Stimulated activated CD4-positive, alpha-beta T cell treated with anti-CD3 and anti-CD28 coated beads, Interleukin-1b, Interleukin-23, amount 100 ng/mL, for 24 hours (primary cell): ENCODE measurements at places on chromosomes 5 and 9.

GRCh38 chr9:111020594-111020993 lies 17.7 kb downstream of the LPAR1 start:
- DNase-seq: no peak

DNA sequence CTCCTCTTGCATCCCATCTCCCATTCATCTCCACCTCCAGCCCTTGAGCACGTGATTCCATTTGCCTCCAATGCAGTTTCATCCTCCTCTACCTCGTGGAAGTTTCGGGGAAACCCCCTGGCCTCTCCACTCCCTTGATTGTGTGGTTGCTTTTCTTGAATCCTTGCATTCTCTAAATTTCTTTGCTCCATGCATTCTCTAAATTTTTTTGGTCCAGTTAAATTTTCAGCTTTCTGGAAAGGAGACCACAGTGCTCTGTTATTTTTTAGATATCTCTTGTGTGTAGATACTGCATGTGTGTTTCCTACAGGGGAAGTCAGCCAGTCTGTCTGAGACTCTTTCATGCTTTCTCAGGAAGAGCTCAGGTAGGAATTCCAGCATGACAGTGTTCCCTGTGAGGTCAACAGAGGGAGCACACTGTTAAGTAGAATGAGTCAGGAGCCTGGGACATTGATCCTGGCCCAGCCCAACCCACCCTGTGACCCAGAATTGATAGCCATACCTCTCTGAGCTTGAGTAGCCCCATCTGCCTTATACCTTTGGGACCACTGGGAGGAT lies 52.8 kb downstream of the AMBP start:
- DNase-seq: no peak

- DNase-seq: no peak
Observed at GRCh38 chr5:139277171-139277570, 16.4 kb upstream of the MATR3 start.

DNA sequence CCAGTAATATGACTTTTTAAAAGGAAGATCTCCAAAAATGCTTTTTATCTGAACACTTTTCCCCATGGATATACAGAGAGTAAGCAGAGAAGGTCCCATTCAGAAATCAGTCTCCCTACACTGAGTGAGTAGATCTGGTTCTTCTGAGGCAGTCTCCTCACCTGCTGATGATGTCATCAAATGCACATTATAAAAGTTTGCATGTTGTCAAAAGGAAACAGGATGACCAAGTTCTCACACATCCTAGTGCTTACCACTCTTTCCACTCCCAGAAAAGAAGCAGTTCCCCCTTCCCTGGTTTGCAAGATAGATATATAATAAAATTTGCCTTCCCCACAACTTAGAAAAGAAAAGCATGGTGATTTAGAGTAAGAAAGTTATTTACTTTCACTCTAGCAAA lies 180.5 kb downstream of the RAB3C start:
- no peak for DNase-seq

- DNase-seq: no peak
Observed at GRCh38 chr5:136014049-136015002, 14.5 kb upstream of the TGFBI start.

- DNase-seq: no peak
Observed at GRCh38 chr5:96026406-96027041, 64.9 kb upstream of the ELL2 start.

GRCh38 chr9:98083566-98084183 lies 27.1 kb downstream of the NANS start:
- no peak for DNase-seq

DNA sequence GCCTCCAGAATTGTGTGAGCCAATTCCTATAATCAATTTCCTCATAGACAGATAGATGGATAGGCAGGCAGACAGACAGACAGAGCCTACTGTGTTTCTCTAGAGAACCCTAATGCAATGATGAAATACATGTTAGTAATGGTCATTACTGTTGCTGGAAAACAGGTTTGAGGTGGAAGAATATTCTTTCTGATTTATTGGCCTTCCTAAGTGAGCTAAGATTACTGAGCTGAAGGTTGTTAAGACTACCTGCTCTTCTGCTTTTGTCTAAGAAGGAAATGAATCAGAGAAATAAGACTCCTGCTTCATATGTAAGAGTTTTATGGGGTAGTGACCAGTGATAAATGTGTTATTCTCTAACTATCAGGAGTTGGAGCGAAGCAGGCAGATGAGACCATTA lies 219.9 kb downstream of the ELAVL2 start:
- no peak for DNase-seq

DNA sequence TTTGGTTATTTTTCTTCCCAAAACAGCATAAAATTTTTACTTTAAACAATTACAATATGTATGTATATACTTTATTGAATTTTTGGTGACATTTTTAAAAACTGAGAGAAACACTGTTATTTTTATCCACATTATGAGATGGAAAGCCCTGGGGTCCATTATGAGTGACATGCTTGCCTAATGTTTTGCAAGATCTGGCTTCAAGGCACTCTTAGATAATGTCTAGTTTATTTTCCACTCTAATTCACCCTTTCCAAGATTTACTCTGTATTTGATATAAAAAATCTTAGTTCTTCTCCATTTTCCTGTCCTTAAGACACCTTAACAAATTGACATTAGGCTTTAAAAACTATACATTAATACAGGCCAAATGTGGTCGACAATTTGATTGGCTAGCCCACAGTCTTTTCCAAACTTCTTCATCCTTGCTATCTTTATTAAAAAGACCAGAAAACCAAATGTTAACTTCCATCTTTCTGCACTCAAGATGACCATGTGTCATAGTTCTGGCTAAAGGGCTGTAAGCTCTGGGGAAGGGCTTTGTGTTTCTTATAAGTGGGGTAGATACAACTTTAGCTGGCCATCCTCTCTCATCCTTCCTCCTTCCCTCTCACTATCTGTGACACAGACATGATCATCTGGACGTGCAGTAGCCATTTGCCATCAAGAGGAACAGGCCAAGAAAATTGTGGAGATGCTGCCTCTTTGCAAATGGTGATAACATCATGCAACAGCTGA lies 561.1 kb downstream of the PDE4D start:
- no peak for DNase-seq

GRCh38 chr5:84197538-84197937 lies 187.1 kb downstream of the EDIL3 start:
- DNase-seq: no peak

DNA sequence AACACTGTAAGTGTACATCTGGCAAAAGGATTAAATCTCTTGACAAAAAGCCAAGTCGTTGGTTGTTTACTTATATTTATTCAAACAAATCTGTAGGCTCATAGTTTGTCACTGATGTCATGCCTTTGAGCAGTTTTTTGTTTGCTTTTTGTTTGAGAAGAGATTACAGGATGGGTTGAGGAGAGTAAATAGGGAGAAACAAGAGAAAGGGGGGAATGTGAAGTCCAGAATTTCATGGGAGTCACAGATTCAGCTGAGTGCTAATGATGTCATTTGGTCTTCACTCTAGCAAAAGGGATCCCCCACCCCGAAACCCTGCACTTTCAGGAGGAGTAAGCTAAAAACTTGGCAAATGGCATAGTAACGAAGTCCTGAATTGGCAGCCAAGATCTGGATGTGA lies 337.4 kb downstream of the GLIS3 start:
- no peak for DNase-seq

DNA sequence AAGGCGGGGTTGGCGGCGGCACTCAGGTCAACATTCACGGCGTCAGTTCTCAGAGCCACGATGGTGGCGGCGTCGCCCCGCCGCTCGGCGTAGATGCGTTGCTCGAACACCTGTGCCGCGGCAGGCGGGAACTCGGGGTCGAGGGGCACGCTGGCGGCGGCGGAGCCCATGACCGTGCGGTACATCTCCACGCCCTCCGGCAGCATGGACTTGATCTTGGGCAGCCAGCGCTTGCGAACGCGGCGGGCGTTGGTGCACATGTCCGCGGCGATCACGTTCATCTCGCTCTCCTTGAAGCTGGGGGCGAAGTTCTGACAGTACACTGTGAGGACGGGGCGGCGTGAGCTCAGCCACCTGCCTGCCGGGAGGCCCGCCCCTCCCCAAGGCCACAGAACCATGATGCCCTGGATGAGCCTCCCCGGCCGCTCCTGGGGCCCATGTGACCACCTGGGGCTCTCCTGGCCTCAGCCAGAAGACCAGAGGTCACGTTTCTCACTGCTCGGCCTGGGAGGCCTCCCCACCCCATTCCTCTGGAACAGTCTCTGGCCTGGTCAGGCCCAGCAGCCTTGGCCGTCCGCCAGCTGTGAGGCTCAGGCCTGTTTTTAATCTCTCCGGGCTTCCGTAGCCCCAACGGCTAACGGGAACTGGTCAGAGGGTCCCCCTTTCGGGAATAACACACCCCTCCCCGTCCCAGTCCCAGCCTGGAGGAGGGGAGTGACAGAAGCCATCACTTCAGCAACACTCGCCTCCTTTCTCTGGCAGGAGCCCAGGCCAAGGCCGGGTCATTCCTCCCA lies 50.7 kb upstream of the UBAC1 start:
- DNase-seq: no peak

DNA sequence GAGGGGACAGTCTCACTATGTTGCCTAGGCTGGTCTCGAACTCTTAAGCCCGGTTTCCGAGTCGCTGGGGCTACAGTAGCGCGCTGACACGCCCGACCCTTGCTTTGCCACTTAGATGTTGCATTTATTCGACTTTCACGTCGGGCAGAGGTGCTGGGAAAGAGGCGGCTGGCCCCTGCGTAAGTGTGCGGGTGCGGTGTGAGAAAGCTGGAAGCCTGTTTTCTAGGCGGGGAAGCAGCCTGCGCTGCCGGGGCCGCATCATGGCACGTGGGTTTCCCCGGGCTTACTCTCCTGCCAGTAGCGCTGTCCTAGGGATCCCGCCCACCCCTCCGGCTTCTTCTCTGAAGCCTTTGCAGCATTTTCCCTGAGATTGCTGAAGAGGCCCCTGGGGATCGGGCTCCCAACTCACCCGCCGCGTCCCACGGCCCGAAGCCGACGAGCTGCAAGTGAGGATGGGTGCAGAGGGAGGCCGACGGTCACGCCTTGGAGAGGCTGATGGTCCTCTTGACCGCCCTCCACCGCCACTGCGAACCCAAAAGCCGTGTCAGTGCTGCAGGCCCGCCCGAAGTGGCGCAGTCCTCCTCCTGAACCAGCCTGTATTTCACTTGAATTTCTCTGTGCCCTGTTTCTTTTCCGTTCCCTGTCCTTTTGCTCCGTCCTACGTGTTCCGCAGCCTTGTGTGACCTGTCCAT lies 5.8 kb upstream of the TRIM41 start:
- DNase-seq: no peak

GRCh38 chr5:163870441-163870840 lies 365.0 kb downstream of the MAT2B start:
- DNase-seq: no peak

DNA sequence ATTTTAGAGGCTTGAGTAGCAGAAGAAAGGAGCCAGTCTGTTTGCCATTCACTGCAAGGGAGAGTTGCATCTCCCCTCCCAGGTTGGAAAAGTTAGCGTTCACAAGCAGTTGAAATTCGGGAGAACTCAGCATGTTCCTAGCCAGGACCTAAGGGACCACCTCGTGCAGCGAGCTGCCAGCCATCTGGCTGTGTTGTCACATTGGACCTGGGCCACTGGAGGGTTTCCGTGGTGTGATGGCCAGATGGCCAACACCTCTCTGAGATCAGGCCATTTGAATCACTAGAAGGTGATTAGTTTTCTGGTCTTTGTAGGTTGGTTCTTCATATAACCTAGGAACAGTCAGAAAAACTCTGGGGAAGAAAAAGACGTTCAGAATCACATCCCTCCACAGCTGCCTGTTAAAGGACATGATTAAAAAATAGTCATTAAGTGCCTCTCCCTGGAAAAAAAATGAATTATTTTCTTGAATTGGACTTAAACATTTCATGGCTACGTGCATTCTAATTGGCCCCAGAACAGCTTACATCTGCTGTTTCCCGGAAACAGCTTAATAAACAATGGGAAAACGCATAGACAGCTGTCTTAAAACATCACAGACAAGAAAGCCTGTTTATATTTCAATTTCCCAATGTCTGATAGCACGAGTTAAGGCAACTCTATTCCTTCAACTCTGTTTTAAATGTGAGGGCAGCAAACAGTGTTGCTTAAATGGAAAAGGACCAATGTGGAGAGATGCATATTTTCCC lies 303.9 kb downstream of the TENT4A start:
- no peak for DNase-seq

- DNase-seq: no peak
Observed at GRCh38 chr5:122009436-122009835, 47.7 kb downstream of the SRFBP1 start.

GRCh38 chr5:63697811-63698210 lies 264.4 kb downstream of the HTR1A start:
- no peak for DNase-seq
